ENCODE measurements at places on chromosomes 12 and 14. TPM values are rescaled to one million over a fixed set of nuclear protein-coding genes. Genes with fewer than 3 reads are reported as not detected.
A peak's percentile ranks its signal among the peaks of the same experiment; 100 is the strongest.

DNA sequence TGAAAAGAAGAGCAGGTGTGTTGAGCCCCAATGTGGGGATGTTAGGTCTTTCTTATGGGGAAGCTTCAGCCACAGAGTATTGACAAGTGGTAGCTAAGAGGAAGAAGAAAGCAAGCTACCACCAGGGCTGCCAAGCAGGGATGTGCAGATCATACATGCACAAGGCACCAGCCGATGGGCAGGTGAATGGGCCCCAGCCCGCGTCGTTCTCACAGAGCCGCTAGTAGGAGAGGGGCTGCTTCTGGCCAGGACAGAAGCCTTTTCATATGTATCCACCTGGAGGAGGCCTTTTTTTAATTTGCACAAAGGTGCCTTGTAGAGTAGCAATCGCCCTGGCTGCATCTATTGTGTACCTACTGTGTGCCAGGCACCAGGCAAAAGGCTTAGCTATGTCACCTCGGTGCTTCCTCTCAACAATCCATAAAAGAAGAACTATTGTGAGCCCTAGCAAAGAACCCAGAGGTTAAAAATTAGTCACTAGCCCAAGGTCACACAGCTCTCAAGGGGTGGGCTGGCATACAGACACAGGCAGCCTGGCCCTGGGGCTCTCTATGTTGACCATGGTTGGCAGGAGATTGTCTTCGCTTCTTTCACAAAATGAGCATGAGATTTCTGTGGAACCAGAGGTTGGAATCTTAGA, 8.2 kb downstream of the NUAK1 start:
- DNase-seq = no peak
- no peak overlapping the region for H3K4me3 ChIP-seq
- H3K27ac ChIP-seq = no peak overlapping the region

DNA sequence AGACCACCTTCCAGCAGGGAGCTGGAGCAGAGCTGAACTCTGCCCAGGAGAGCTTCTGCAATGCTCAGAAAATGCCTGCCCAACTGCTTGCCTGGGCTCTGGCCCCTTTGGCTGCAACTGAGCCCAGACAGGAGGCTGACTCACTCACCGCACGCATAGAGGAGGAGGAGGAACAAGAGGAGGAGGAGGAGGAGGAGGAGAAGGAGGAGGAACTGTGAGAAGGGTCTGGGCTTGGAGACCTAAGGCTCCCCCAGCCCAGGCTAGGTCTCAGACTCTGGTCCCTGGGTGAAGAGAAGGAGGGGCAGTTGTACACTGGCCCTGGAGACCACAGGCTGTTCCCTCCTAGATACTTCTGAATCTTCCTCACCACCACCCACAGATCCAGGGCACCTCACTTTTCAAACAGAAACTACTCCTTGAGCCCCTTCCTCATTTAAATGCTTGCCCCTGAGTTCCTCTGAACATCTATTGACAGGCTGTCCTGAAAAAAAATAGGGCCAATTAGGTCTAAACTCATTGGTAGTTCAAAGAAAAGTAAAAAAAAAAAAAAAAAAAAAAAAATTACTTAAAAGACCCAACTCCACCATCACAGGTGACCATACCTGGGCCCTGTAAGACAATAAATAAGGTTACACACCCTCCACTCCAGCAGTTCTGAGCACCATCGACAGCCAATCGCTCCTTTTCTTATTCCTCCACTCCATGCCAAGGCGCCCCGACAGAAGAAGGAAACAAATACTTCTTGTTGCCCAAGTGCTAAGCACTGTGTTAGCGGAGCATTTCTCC, 674 bp downstream of the VDR start:
- peaks cover 3% of the 10 kb centered on the region for H3K36me3 ChIP-seq
- H3K27me3 ChIP-seq = peaks cover 20% of the 10 kb centered on the region
- H3K4me1 ChIP-seq = peaks cover 19% of the 10 kb centered on the region
- peak overlapping the region; percentile 92 for H3K4me3 ChIP-seq
- peak; percentile 77 for DNase-seq

MGAT4C gene
- under 0.01 TPM for total RNA-seq

DNA sequence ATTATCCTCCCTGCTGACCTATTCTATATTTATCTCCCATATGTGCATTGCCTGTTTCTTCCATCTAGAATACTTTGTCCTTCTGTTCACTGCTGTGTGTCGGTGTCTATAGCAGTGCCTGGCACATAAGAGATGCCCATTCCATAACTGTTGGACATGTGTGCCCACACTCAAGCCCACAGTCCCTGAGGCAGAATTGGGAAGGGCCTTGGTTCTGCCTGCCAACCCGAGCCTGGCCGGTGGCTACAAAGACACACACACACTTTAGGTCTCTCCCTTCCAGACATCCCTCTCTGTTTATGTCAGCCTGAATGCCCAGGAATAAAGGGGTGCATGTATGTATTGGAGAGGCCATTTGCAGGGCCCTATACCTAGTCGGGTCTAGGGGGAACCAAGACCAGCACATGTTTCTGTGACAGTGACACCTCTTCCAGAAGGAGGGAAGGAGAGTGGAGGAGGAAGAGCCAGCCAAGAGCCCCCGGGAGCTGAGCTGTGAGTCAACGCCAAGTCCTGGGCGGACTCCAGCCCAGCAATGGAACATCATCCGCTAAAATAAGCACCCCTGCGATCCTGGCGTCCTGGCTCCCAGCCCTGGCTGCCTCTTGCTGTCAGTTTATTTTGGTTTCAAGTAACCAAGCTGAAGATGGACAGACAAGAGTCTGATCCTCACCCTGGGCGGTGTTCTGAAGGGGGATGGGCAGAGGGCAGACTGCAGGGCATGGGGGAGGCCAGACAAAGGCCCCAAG, 4.3 kb upstream of the ASB2 start:
- peak; percentile 26 for DNase-seq
- H3K4me1 ChIP-seq = peaks cover 4% of the 10 kb centered on the region
- no peak overlapping the region for H3K27ac ChIP-seq
- no peak overlapping the region for H3K4me3 ChIP-seq

GRCh38 chr12:120397824-120398540, 29.0 kb upstream of the MSI1 start:
- peaks cover 17% of the 10 kb centered on the region for H3K27me3 ChIP-seq
- peak; percentile 50 for DNase-seq
- no peaks in the 10 kb centered on the region for H3K36me3 ChIP-seq
- H3K27ac ChIP-seq = no peak overlapping the region

GRCh38 chr12:55636116-55636655, 506 bp upstream of the OR10P1 start:
- no peaks in the 10 kb centered on the region for H3K36me3 ChIP-seq
- no peak overlapping the region for H3K4me3 ChIP-seq
- no peak for DNase-seq
- no peak overlapping the region for H3K27ac ChIP-seq
- H3K4me1 ChIP-seq = no peaks in the 10 kb centered on the region

KSR2 gene
- not detected for total RNA-seq

DNA sequence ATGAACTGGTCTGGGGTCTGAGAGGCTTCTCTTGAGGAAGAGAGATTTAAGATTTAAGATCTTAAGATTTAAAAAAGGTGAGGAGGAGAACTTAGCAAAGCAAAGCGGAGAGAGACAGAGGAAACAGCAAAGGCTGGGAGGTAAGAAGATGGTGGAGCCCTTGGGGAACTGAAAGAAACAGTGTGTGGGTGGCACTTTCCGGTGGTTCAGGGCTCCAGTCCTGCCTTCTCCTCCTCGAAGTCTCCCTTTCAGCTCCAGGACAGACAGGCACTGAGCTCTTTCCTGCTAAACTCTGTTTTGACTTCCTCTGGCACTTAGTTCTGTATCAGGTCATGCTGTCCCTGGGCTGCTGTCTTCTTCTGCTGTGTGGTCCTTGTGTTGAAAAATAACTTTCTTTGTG, 298.7 kb upstream of the SRRM4 start:
- H3K36me3 ChIP-seq = no peaks in the 10 kb centered on the region
- H3K4me1 ChIP-seq = no peaks in the 10 kb centered on the region
- H3K27ac ChIP-seq = no peak overlapping the region
- no peak overlapping the region for H3K4me3 ChIP-seq
- DNase-seq = no peak

DNA sequence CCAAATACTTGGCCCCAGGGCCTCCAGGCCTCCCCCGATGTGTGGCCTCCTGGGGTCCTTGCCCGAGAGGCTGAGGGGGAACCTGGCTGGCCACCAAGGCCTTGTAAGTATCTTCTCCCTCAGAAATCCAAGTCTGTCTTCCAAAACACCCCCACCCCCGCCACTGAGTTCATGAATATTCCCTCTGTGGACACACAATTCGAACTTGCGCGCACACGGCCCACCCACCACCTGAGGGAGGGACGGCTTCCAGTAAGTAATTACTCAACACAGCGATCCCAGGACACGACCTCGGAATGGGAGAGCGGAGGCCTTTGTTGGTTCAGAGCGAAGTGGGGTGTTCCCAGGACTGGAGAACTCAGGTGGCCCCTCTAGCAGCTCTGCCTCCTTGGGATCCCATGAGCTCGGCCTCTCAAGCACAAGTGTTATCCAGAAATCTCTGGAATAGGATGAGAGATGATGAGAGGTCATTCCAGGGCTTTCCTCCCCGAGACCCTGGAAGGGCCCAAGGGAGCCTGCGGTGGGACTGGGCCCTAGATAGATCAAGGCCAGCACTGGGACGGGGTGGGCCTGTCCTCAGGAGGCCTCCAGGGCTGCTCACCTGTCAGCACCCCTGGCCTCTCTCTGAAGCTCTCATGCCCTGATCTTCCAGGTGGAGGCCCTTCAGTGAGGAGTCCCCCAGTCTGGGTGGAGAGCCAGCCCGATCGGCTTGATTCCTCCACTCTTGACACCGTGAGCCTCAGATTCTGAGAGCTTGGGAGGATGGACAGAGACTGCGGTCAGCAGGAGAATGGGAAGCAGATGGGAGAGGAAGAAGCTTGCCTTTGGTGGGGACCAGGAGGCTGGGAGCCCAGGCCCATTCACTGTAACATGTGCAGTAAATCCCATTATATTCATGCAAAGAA, 219.0 kb upstream of the RTL1 start:
- H3K4me3 ChIP-seq = no peak overlapping the region
- H3K27ac ChIP-seq = no peak overlapping the region
- DNase-seq = no peak

- DNase-seq = no peak
- no peak overlapping the region for H3K4me3 ChIP-seq
- no peaks in the 10 kb centered on the region for H3K36me3 ChIP-seq
- H3K4me1 ChIP-seq = no peaks in the 10 kb centered on the region
- H3K27me3 ChIP-seq = no peaks in the 10 kb centered on the region
Observed at GRCh38 chr12:12686472-12686871, 9.5 kb downstream of the GPR19 start.

GRCh38 chr14:66539034-66539433, 31.1 kb downstream of the GPHN start:
- no peaks in the 10 kb centered on the region for H3K4me1 ChIP-seq
- H3K4me3 ChIP-seq = no peak overlapping the region
- H3K36me3 ChIP-seq = no peaks in the 10 kb centered on the region
- no peaks in the 10 kb centered on the region for H3K27me3 ChIP-seq

GRCh38 chr14:29528889-29529288, 398.8 kb downstream of the PRKD1 start:
- no peaks in the 10 kb centered on the region for H3K36me3 ChIP-seq
- H3K27ac ChIP-seq = no peak overlapping the region
- H3K27me3 ChIP-seq = peaks cover 3% of the 10 kb centered on the region
- no peak overlapping the region for H3K4me3 ChIP-seq
- no peaks in the 10 kb centered on the region for H3K4me1 ChIP-seq

CCDC175 gene
- not detected for total RNA-seq

- H3K27me3 ChIP-seq = no peaks in the 10 kb centered on the region
- peak; percentile 97 for DNase-seq
- no peaks in the 10 kb centered on the region for H3K4me1 ChIP-seq
- no peak overlapping the region for H3K27ac ChIP-seq
Observed at GRCh38 chr12:47270782-47271664, 191.3 kb upstream of the AMIGO2 start.

DNA sequence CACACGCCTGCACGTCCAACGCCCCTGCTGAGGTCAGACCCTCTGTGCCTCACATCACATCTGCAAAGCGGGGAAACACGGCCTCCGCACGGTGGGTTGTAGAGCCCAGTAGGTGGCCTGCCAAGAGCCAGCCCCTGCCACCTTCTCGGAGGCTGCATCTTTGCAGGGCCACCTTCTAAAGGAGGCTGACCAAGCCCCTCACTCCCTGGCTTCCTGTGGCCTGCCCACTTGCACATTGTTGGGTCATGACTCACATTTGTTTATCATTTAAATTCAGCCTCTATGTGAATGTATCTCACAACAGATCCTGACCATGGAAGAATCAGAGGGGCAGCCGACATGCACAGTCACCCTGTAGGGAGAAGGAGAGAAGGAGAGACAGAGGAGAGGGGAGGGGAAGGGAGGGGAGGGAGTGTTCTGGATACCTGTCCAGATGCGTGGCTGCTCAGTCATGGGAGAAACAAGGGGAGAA, 319.5 kb upstream of the DIO3 start:
- no peaks in the 10 kb centered on the region for H3K4me1 ChIP-seq
- H3K4me3 ChIP-seq = no peak overlapping the region

FICD gene
- total RNA-seq = 8.6 TPM

DNA sequence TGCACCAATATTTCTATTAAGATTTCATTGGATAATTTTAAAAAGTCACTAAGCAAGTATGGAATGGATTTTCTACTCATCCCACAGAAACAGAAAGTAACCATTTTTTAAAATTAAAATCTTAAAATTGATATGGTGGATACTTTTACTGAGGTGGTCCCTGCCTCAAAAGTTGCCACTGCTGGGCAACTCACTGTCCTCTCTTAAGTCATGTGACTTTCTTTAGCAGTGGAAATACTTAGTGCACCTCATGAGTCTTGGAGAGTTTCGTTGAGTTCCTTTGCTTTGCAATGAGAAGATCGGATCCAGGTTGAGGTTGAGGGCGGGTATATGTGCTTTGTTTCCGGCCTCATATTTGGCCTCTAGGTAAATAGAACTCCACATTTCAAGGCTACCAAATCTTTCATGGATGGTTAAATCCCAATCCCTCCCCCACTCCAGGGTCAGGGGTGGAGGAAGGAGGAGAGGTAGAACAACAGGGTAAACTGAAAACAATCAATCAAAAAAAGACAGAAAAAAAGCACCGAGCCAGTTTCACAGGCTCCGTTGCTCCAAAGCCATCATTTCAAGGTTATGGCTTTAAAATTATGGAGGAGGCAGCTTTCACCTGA, 39.5 kb upstream of the DUSP6 start:
- H3K4me3 ChIP-seq = no peak overlapping the region
- no peak for DNase-seq
- H3K4me1 ChIP-seq = peaks cover 11% of the 10 kb centered on the region
- no peaks in the 10 kb centered on the region for H3K36me3 ChIP-seq

- H3K4me3 ChIP-seq = no peak overlapping the region
- H3K4me1 ChIP-seq = no peaks in the 10 kb centered on the region
- no peak for DNase-seq
- no peaks in the 10 kb centered on the region for H3K36me3 ChIP-seq
Observed at GRCh38 chr14:89477391-89477790, 60.4 kb upstream of the FOXN3 start.
